Endothelial cell (in vitro differentiated cells): ENCODE measurements at places on chromosomes 2 and 18.

- H3K4me1 ChIP-seq, result peaks cover 5% of the 10 kb centered on the region
- DNase-seq, result no peak
- H3K36me3 ChIP-seq, result no peaks in the 10 kb centered on the region
- no peak overlapping the region for H3K27ac ChIP-seq
Observed at GRCh38 chr2:201558665-201559064, 84.6 kb downstream of the TMEM237 start.

DNA sequence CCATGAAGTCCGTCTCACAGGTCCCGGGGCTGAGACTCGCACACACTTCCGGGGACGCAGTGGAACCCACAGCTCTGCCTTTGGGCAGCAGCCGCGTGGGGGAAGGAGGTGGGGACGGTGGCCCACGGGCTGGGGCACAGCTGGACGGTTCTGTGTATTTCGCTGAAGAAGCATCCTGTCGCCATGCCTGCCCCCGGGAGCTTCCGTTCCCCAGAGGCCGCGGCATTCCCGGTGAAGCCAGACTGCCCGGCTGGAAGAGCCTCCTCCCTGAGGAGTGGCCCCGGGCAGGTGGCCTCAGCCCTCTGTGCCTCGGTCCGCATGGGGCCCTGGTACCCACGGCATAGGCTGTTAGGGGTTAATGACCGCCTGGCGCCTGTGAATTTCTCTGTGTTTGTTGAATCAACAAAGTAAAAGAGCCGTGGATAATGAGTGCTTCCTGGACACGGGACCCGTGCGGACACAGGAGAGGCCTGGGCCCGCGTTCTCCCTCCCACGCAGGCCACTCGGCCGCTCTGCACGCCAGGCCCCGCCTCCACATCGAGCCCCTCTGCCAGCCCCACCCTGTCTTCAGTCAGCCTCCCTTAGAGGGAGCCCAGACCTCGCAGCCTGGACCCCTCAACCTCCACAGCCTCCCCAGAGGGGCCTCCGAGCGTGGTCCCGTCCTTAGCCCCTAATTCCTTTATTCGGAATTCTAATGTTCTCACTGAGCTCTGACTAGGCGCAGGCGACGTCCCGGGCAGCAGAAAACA is 51.0 kb downstream of the KCNG2 start:
- peaks cover 4% of the 10 kb centered on the region for H3K4me1 ChIP-seq
- no peak overlapping the region for H3K27ac ChIP-seq
- DNase-seq, result no peak

- DNase-seq, result no peak
- H3K36me3 ChIP-seq, result peaks cover 33% of the 10 kb centered on the region
- no peaks in the 10 kb centered on the region for H3K27me3 ChIP-seq
- H3K27ac ChIP-seq, result peak overlapping the region; percentile 62
- no peak overlapping the region for H3K4me3 ChIP-seq
Observed at GRCh38 chr2:33381301-33381858, 95.1 kb upstream of the RASGRP3 start.

GRCh38 chr2:208010506-208010905 is 14.8 kb downstream of the PLEKHM3 start:
- DNase-seq, result no peak
- H3K27ac ChIP-seq, result no peak overlapping the region
- no peak overlapping the region for H3K4me3 ChIP-seq
- H3K36me3 ChIP-seq, result no peaks in the 10 kb centered on the region

DNA sequence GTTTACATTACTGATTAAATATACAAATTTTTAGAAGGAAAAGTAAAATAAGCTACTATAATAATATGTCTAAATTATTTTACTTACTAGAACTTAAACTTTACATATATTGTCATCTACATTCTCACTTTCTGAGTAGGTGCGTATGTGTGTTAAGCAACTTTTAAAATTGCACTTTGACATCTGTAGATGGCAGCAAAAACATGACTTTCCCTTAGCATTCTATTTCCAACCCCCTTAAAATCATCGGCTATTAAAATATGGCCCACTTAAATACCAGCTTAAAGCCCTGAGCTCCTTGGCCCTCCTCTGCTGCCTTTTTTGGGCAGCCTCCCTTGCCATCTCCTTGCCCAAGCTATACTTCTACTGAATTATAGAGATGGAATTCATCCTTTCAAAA is 78.0 kb downstream of the UPP2 start:
- no peaks in the 10 kb centered on the region for H3K36me3 ChIP-seq
- no peak overlapping the region for H3K4me3 ChIP-seq
- peaks cover 18% of the 10 kb centered on the region for H3K4me1 ChIP-seq
- no peak for DNase-seq
- H3K27ac ChIP-seq, result no peak overlapping the region

- DNase-seq, result no peak
- H3K4me1 ChIP-seq, result peaks cover 39% of the 10 kb centered on the region
- H3K36me3 ChIP-seq, result peaks cover 6% of the 10 kb centered on the region
- peak overlapping the region; percentile 3 for H3K4me3 ChIP-seq
- H3K27ac ChIP-seq, result peak overlapping the region; percentile 3
Observed at GRCh38 chr18:62790871-62791772, 75.8 kb downstream of the PHLPP1 start.

DNA sequence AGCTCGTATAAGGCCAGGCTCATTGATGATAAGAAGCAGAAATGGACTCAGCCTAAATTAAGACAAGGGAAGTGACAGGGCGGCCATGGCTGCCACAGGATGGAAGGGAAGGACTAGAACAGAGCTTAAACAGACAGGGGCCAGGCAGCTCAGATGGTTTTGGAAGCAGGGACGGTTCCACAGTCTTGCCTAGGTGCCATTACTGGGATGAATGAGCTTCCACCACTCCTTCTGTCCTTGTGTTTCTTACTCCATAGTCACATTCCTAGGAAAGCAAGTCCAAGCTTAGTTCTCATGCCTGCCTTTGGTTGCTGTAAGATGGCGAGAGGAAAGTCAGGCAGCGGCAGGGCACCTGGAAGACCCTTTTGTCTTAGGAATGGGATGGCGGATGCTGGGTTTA is 11.9 kb downstream of the GNLY start:
- no peak for DNase-seq
- no peak overlapping the region for H3K4me3 ChIP-seq
- H3K36me3 ChIP-seq, result no peaks in the 10 kb centered on the region

- no peak overlapping the region for H3K4me3 ChIP-seq
- no peak overlapping the region for H3K27ac ChIP-seq
- H3K4me1 ChIP-seq, result peaks cover 18% of the 10 kb centered on the region
- DNase-seq, result no peak
Observed at GRCh38 chr2:20148923-20149702, 75.8 kb downstream of the SDC1 start.

- no peaks in the 10 kb centered on the region for H3K27me3 ChIP-seq
- H3K36me3 ChIP-seq, result no peaks in the 10 kb centered on the region
- no peak for DNase-seq
- no peak overlapping the region for H3K4me3 ChIP-seq
Observed at GRCh38 chr18:34631093-34631966, 78.8 kb upstream of the DTNA start.

DNA sequence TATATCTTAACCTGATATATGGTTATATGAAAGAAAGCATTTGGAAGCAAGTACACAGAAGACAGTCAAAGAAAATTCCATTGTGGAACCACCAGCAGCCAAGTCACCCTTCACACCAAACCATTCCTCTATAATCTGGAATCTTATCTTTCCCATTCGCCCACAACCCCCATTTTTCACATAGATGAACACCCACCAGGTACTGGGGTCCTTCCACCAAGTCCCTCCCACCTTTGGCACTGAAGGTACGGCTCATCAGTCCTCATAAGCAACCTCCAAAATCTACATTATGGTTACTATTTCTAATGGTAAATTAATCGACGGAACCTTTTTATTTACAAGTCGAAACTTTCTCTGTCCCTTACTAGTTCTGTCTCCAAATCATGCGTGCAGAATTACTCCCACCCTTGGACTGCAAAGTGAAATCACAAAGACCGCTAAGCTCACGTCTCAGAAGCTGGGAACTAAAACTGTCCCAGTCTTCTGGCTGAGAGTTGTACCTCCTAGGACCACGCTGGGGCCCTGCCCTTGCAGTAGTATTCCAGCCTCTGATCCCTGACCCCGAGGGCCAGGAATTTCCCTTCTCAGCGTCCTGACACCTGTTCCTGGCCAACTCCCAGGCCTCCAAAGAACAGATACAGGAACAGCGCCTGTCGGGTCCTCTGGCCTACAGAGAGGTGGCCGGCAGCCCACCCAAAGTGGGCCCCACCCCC is 702 bp downstream of the OLA1 start:
- peaks cover 6% of the 10 kb centered on the region for H3K36me3 ChIP-seq
- peak overlapping the region; percentile 93 for H3K4me3 ChIP-seq

DNA sequence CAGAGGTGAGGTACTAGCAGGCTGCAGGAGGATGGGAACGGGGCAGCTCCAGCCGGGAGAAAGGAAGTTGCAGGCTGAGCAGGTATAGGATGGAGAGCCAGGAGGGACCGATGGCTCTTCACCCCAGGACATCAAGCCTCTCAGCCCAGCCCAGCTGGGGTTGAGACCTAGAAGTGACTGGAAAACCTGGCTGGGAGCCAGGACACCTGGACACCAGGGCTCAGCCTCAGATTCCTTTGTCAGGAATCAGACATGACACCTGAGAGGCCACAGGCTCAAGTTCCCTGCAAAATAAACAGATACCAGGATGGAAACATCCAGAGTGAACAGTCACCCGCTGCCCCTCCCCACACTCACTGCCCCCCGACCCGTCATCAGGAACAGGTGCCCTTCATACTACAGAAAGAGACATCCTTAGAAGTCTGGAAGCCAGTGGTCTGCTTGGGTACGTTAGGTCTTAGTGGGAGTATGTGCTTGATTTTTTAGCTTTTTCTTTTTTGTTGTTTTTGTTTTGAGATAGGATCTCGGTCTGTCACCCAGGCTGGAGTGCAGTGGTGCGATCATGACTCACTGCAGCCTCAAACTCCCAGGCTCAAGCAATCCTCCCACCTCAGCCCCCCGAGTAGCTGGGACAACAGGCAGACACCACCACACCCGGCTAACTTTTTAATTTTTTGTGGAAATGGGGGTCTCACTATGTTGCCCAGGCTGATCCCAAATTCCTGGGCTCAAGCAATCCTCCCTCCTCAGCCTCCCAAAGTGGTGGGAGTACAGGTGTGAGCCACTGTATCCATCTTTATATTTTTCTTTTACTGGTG is 95.7 kb upstream of the STPG4 start:
- peaks cover 9% of the 10 kb centered on the region for H3K4me1 ChIP-seq
- H3K27me3 ChIP-seq, result peaks cover 3% of the 10 kb centered on the region
- H3K36me3 ChIP-seq, result peaks cover 4% of the 10 kb centered on the region
- H3K4me3 ChIP-seq, result no peak overlapping the region
- no peak for DNase-seq

DNA sequence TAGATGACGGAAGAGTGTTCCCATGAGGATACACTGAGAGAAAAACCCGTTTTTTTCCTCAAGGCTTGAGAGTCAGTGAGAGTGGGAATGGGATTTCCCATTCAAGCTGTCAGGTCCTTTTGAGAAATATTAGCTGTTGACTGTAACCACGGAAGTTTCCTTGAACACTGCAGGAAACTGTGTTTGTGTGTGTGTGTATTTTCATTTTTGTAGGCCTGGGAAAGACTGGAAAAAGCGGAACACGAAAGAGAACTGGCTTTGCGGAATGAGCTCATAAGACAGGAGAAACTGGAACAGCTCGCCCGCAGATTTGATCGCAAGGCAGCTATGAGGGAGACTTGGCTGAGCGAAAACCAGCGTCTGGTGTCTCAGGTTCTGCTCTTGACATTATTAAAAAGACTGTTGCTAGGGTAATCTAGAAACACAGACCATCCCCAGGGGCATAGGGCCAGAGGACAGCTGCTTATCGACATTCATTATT is 98.8 kb upstream of the EML6 start:
- peaks cover 87% of the 10 kb centered on the region for H3K36me3 ChIP-seq
- peaks cover 31% of the 10 kb centered on the region for H3K4me1 ChIP-seq
- peaks cover 46% of the 10 kb centered on the region for H3K27me3 ChIP-seq
- DNase-seq, result no peak
- peak overlapping the region; percentile 72 for H3K27ac ChIP-seq

DNA sequence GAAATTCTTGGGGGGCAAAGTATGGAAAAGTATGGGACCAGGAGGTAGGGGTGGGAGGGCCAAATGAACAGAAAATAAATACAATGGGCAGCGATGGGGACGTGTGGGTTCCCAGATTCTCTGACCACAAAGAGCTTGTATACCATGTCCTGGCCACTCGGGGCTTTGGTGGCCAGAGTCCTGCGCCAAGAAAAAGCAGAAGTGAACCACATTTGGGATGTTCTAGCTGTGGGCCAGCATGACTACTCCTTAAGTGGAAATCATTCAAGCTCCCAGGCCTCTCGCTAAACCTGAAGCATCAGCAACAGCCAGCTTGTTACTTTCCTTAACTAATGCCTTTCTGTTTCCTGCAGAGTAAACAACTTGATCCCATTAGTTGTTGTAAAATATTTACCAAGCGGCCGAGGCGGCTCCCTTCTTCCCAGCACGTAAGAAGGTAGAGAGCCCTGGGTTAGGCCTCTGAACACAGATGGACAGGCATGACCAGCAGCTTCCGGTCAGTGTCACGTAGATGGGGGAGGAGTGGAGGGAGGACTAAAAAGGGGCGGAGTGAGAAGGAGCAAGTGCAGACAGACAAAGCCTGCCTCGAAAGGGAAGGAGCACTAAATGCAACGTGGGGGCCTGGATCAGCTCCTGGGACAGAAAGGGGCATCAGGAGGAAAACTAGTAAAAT is 88.2 kb downstream of the GALNT14 start:
- no peak for DNase-seq
- peaks cover 5% of the 10 kb centered on the region for H3K4me1 ChIP-seq

GRCh38 chr2:237763812-237764211 is 34.8 kb upstream of the RBM44 start:
- H3K36me3 ChIP-seq, result peaks cover 37% of the 10 kb centered on the region
- no peak for DNase-seq
- no peaks in the 10 kb centered on the region for H3K4me1 ChIP-seq
- H3K27ac ChIP-seq, result no peak overlapping the region
- H3K4me3 ChIP-seq, result no peak overlapping the region

GRCh38 chr18:36464126-36464651 is 166.7 kb downstream of the FHOD3 start:
- H3K36me3 ChIP-seq, result no peaks in the 10 kb centered on the region
- H3K27ac ChIP-seq, result no peak overlapping the region

DNA sequence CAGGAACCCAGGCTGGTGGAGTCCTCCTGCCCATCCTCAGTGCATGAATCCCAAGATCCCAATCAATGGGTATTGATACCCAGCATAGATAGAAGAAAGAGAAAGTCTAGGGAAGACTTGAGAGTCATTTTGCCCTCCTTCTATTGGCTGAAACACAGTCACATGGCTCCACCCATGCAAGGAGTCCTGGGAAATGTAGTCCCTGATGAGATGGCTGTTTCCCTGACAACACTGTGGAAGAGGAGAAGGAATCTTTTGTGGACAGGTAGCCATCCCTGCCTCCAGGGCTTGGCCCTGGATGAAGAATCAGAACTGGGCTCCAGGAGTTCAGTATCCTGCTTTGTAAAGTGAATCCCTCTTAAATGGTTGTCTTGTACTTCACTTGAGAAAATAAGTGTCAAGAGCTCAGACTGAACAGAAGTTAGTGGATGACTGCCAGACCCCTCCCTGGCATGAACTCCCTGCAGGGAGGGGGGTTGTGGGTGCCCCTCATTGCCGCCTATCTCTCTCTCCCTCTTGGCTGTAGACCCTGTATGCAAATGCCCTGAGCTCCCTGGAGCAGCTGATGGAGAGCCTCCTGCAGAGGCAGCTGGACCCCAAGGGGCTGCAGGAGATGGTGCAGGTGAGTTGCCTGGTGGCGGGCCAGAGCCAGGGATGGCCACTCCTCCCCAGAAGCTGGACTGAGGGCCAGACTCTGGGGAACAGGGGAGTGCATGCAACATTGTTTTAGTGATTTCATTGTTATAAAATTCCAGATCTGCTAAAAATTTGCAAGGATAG is 36.1 kb downstream of the MROH2A start:
- peaks cover 3% of the 10 kb centered on the region for H3K4me1 ChIP-seq
- H3K27ac ChIP-seq, result no peak overlapping the region
- no peaks in the 10 kb centered on the region for H3K27me3 ChIP-seq
